ENCODE measurements at places on chromosomes 6 and 20. TPM values are rescaled to one million over a fixed set of nuclear protein-coding genes. Genes with fewer than 3 reads are reported as not detected.

DNA sequence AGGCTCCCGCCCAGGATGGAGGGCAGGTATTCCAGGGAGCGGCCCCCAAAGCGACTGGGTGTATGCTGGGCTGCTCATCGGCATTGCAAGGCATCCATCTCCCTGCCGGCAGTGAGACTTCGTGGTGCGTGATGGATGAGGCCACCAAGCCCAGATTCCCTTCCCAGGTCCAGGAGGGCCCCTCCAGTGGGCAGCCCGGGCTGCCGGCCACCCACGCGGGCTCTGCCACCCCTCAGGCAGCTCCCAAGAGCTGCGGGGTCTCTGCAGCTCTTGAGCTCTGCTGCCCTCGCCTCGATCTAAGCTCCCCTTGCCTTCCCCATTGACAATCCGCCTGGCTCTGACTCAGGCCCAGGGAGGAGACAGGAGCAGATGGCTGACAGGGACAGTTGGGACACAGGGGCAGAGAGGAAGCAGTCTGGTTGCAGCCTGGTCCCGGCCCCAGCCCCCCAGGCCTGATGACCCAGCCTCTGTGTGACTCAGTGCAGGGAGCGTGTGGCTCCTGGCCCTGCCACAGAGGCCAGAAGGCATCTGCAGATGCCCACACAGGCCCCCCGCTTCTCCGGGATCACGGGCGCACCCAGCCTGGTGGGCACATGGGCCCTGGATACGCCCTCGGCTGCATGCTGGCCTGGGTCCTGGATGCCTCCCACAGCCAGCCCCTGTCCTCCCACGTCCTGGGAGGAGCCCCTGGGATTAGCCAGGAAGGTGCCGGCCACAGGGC, 33.0 kb downstream of the SLCO4A1 start:
- DNase-seq: no peak
- H3K27ac ChIP-seq: no peak overlapping the region
- no peaks in the 10 kb centered on the region for H3K4me1 ChIP-seq
- H3K4me3 ChIP-seq: no peak overlapping the region

- H3K27me3 ChIP-seq: no peaks in the 10 kb centered on the region
- no peaks in the 10 kb centered on the region for H3K4me1 ChIP-seq
- no peak for DNase-seq
- no peak overlapping the region for H3K4me3 ChIP-seq
- H3K36me3 ChIP-seq: no peaks in the 10 kb centered on the region
Measured at GRCh38 chr6:61586934-61587537, 699.0 kb downstream of the KHDRBS2 start.

- no peaks in the 10 kb centered on the region for H3K4me1 ChIP-seq
- H3K27ac ChIP-seq: no peak overlapping the region
- no peak overlapping the region for H3K4me3 ChIP-seq
- no peaks in the 10 kb centered on the region for H3K27me3 ChIP-seq
- no peaks in the 10 kb centered on the region for H3K36me3 ChIP-seq
Measured at GRCh38 chr20:56995149-56995548, 271.3 kb downstream of the BMP7 start.

C20orf173 gene
- total RNA-seq: not detected

- no peaks in the 10 kb centered on the region for H3K36me3 ChIP-seq
- DNase-seq: peak; percentile 77
- H3K4me1 ChIP-seq: no peaks in the 10 kb centered on the region
- no peak overlapping the region for H3K27ac ChIP-seq
Measured at GRCh38 chr20:46004889-46005473, 3.7 kb upstream of the MMP9 start.

DNA sequence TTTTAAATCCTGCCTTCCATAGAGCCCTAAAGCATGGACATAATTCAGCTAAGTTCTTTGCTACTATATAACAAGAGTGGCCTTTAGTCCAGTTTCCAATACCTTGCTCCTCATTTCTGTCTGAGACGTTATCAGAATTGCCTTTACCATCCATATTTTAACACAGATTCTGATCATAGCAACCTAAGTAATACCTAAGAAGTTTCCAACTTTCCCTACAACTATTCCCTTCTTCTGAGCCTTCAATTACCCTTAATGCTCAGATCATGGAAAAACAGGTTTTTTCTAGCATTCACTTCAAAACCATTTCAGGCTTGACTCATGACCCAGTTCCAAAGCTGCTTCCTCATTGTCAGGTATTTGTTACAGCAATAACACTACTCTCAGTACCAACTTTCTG, 367.1 kb downstream of the C6orf118 start:
- H3K36me3 ChIP-seq: no peaks in the 10 kb centered on the region
- no peak for DNase-seq
- no peaks in the 10 kb centered on the region for H3K4me1 ChIP-seq
- no peak overlapping the region for H3K4me3 ChIP-seq
- H3K27ac ChIP-seq: no peak overlapping the region
- H3K27me3 ChIP-seq: no peaks in the 10 kb centered on the region

FAM217A gene
- not detected for total RNA-seq

DNA sequence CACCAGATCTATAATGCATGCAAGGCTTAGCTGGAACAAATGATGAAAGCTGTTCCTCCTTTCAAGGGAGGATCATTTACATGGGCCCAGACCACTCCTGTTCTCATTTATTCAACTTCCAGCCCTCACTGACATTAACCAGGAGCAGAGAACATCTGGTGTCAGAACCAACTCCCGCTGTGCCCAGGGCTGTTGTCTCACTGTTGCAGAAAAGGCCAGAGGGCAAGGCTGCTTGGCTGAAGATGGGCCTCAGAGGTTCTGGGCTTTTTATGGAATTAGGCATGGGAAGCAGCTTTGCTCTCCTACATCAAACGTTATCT, 164.2 kb downstream of the GMPR start:
- DNase-seq: no peak
- no peaks in the 10 kb centered on the region for H3K36me3 ChIP-seq
- no peak overlapping the region for H3K4me3 ChIP-seq
- H3K27me3 ChIP-seq: no peaks in the 10 kb centered on the region
- peaks cover 89% of the 10 kb centered on the region for H3K4me1 ChIP-seq

PPP1R11 gene
- 36.8 TPM for total RNA-seq

All from sigmoid colon (tissue), 7 donors.